ENCODE measurements at places on chromosomes 1 and 21.

- no peak for DNase-seq
These were observed 550 bp upstream of the PCAT6 start for GRCh38 chr1:202810193-202810614.

GRCh38 chr1:243580072-243580471 is 270.0 kb downstream of the AKT3 start:
- peak; percentile 9 for DNase-seq

DNA sequence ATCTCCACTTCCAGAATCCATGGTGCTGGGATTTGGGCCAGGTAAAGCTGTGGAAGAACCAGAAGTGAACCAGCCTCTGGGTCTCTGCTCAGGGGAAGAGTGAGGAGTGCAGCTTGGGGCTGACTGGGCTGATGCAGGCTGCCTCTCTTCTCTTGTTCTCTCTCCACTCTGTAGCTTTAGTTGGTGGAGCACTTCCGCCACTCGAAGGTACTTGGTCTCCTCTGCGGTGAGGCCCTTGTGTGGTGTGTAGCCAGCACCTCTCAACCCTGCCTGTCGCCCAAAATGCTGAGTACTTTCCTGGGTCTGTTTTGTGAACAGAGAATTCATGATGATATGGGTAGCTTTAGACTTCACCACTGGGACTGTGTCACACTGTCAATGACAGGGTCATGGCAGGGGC is 63.2 kb downstream of the URB2 start:
- DNase-seq: no peak

- DNase-seq: peak; percentile 62
These were observed 2.2 kb downstream of the TMED5 start for GRCh38 chr1:93177991-93178390.

- DNase-seq: peak; percentile 56
These were observed 4.6 kb downstream of the LAMC1 start for GRCh38 chr1:183027791-183028190.

GRCh38 chr1:6505367-6506209 is 14.1 kb upstream of the PLEKHG5 start:
- DNase-seq: no peak

GRCh38 chr1:166988974-166989515 is at the start of gene MAEL:
TSS of gene MAEL (plus strand) at chr1:166989280. CDS start at chr1:166989353, 73 bp downstream.
- no peak for DNase-seq

- DNase-seq: no peak
These were observed 111.9 kb downstream of the PRDM16 start for GRCh38 chr1:3180915-3181314.

- DNase-seq: no peak
These were observed 13.4 kb upstream of the HMGB4 start for GRCh38 chr1:33850481-33850880.

DNA sequence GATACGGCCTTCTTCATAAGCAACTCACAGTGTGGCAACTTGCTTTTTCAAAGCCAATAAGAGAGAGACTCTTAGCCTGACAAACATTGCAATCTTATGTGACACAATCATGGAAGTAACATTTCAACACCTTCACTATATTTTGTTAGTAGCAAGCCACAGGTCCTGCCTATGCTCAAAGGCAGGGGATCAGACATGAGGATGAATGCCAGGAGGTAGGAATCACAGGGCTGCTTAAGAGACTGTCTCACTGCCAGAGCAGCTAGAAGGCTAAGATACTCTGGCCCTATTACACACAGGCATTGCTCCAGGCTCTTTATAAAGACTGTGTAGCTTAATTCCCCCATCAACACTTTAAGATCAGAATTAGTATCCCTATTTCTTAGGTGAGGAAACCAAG is 236.2 kb upstream of the KAZN start:
- DNase-seq: no peak

- DNase-seq: no peak
These were observed 202.7 kb upstream of the SNX7 start for GRCh38 chr1:98458511-98459485.

DNA sequence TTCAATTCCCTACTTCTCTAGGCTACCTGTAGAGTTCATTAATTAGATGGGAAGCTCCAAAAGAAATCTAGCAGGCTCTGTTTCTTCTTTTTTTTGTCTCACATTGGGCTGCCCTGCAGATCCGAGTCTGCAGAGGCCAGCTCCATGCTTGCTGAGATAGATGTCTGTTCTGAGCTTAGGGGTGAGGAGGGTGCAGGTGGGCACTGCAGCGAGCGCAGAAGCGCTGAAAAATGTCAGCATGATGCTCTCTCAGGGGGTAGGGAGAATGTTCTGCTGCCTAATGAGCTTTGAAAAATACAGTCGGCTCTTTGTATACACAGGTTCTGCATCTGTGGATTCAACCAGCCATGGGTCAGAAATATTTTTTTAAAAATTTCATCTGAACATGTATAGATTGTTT is 56.8 kb upstream of the KCNA3 start:
- no peak for DNase-seq

DNA sequence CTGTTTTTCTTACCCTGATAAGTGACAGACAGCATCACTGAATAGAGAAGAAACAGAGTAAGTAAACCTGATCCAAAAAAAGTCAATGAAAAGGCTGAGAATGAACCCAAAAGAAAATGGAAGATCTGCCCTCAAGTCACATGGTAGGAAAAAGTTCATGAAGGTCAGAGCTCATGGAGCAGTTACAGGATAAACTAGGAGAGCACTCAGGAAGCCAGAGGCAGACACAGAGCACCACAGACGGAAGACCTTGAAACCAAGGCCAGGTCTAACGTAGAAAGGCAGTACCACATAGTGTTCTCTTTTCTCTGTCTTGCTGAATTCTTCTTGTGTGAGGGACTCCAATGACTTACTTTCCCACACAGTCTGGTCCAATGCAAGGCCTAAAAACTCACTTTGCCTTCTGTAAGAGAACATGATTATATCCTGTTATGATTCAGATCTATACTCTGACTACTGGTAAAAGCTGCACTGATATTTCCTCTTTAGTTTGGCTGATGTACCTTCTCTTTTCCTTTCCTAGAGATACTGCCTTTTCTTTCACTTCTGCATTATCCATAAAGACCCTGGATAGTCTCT is 40.8 kb downstream of the RTCA start:
- DNase-seq: no peak

DNA sequence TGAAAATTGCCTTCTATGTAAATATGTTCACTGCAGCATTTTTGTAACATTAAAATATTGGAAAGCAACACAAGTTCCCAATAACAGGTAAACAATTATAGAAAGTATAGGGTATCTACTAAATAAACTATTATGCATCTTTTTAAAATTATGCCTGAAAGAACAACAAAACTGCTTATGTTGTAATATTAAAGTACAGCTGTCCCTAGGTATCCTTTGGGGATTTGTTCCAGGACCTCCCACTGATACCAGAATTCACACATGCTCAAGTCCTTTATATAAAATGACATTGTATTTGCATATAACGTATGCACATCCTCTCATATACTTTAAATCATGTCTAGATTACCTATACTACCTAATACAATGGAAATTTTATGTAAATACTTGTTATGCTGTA is 121.8 kb upstream of the TNFSF4 start:
- no peak for DNase-seq

DNA sequence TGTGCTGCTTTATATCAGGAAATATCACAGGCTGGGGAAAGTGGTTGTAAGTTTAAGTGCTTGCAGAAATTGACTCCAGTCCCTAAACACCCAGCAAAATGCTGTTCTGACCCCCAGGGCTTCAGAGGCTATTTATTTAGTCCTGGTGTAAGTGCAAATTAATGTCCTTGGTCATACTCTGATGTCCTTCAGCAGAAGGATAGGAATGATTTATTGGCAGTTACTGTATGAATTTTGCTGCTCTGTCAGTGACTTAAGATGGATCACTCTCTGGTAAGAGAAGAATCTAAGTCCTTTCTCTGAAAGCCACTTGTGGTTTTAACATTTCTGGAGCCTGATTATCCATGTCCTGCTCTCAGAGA is 21.9 kb downstream of the FAM20B start:
- DNase-seq: peak; percentile 34

- no peak for DNase-seq
These were observed 36.3 kb downstream of the WDR4 start for GRCh38 chr21:42843056-42843455.

GRCh38 chr1:96387785-96388184 is 333.8 kb upstream of the PTBP2 start:
- no peak for DNase-seq

DNA sequence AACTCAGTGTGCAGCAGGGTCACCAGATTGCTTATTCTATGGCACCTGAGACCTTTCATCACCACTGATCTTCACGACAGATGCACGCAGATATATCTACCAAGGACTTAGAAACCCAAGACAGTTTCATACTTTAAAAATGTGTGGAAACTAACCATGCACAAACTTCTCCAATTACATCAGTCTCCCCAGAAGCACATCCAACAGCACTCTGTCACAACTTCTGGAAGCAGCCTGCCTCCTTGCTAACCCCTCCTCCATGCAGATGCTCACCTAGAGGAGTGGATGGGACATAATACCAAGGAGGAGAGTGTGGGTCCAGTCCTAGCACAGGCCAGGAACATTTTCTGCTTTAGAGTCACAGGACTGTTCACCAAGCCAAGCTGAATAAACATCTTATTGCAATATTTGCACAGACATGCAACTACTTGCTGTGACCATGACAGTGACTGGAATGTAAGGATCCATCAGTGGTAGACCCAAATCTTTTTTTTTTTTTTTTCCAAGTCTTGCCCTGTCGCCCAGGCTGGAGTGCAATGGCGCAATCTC is 69.4 kb downstream of the HIVEP3 start:
- no peak for DNase-seq

DNA sequence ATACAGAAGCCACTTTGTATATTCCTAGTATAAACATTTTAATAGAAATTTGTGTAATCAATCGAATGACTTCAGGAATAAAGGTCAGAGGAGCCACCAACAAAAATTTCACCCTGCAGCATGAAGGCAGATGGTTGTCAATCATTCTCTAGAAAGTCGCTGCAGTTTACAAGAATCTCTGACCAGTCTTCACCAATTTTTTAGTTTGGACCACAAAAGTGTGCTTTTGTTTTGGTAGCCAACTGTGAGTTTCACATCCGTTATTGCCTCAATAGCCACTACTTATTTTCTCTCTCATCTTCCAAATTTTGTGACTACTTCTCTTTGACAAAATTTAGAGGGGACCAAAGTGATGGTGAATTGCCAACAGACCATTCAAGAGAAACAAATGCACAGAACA is 1155.6 kb downstream of the AMY1C start:
- DNase-seq: no peak

- peak; percentile 72 for DNase-seq
These were observed 11.2 kb downstream of the TNFRSF1B start for GRCh38 chr1:12177999-12178441.

GRCh38 chr1:201889090-201889968 is 631 bp downstream of the SHISA4 start:
- DNase-seq: no peak

DNA sequence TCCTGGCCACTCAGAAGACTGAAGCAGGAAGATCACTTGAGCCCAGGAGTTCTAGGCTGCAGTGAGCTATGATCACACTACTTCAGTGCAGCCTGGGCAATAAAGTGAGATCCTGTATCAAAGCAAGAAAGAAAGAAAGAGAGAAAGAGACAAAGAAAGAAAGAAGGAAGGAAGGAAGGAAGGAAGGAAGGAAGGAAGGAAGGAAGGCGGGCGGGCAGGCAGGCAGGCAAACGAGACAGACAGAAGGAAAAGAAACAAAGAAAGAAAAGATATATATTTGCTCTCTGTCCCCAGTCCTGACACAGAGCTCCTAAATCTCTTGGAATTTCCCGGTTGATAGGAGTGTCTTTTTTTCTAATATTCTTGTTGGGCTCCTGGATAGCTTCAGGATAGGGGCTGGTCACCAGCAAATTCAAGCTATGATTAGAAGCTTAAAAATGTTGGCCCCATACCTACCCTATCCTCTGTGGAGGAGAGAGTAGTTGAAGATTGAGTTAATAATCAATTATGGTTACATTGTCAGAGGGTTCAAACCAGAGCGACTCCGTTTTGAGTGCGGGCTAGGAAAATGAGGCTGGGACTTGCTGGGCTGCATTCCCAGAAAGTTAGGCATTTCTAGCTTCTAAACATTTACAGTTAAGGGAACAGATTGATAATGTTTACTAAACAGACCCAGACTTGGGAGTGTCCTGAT is 3.3 kb upstream of the MIGA1 start:
- DNase-seq: no peak

DNA sequence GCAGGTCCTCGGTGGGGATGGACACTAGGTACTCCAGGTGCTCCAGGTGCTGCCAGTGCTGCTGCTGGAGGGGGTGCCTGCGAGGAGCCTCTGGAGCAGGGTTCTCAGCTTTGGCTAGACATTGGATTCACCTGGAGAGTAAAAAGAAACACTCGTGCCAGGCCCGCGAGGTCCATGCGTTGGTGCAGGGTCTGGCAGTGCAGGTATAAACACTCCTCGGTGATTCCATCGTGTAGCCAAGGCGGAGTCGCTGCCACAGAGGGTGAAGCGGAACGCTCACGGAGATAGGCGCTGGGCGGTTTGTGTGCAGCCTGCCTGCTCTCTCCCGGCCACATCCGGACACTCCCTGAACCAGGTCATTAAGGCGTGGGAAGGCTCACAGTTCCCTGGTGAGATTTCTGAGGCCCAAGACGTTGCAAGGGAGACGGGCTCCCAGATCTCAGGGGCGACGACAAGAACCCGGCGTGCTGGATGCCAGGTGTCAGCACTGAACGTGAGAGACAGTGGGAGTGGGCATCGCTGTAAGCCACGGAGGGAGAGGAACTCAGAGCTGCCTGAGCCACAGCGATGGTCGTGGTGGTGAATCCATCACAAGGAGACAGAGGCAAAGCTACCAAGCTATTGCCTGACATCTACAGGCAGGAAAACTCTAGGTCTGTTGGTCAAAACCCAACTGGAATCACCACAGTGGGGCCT is 17.2 kb upstream of the SUMO3 start:
- DNase-seq: no peak

GRCh38 chr1:183300395-183300794 is 114.3 kb downstream of the LAMC2 start:
- DNase-seq: no peak

DNA sequence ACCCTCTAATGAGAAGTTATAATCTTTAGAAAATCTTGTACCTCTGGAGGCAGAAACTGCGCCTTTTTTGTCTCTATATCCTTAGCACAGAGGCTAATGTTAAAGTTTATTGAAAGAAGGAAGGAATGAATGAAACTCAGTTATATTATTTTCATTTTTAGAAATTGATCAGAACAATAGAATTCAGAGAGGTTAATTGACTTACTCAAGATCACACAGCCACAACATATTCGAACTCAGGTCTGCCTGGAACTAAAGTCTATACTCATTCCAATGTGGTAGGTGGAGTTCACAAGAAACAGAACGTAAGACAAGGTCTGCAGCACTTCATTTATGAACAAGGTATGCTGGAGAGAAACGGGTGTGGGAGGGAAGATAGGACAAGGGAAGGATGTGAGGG is 23.0 kb upstream of the ITPKB start:
- DNase-seq: no peak

- no peak for DNase-seq
These were observed 61.0 kb downstream of the IER5 start for GRCh38 chr1:181149326-181150125.

Data from M059J (cell line).